ENCODE measurements at places on chromosomes 4 and X. TPM values are rescaled to one million over a fixed set of nuclear protein-coding genes. Genes with fewer than 3 reads are reported as not detected.

ETDA gene
- total RNA-seq = not detected

SGMS2 gene
- total RNA-seq = not detected

SH3D19 gene
- total RNA-seq = not detected

MAGEA2 gene
- total RNA-seq = not detected

TLR6 gene
- total RNA-seq = 0.77 TPM

NAT8L gene
- 0.40 TPM for total RNA-seq

DSPP gene
- not detected for total RNA-seq

TMSB15C gene
- 4.6 TPM for total RNA-seq

MAGEB17 gene
- total RNA-seq = not detected

HERC5 gene
- total RNA-seq = 118 TPM

NEUROG2 gene
- 0.12 TPM for total RNA-seq

REPS2 gene
- total RNA-seq = not detected

GPRASP3 gene
- total RNA-seq = 2.0 TPM

C4orf51 gene
- total RNA-seq = not detected

GALNTL6 gene
- not detected for total RNA-seq

CT83 gene
- not detected for total RNA-seq

CYSLTR1 gene
- total RNA-seq = 1.3 TPM

EFHC2 gene
- total RNA-seq = not detected

ADD1 gene
- 260 TPM for total RNA-seq

ZFYVE28 gene
- total RNA-seq = 30.3 TPM

RPL36A gene
- total RNA-seq = 178 TPM

All from activated CD8-positive, alpha-beta memory T cell treated with anti-CD3 and anti-CD28 coated beads, Interleukin-2, amount 10 ng/mL, durations not matched to agents 7 days and 5 days (primary cell).